ENCODE measurements at places on chromosomes 4 and X. TPM values are rescaled to one million over a fixed set of nuclear protein-coding genes. Genes with fewer than 3 reads are reported as not detected.

DNA sequence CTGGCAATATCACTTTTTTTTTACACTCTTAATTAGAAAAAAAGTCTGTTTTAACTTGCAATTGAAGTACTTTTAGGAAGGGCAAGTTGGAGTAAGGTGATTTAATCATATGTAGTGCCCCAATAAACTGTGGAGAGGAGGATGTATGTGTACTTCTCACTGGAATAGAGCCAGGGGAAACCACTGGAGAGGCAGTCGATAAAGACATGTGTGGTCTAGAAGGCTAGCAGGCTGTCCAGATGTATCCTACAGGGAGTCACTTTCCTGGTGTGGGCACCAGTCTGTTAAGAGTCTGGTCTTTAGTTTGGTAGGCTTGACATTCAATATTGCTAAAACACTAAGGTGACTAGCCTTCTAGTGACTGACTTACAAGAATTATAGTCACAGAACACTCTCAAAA, 9.6 kb upstream of the SGMS2 start:
- DNase-seq, result peak; percentile 15

DNA sequence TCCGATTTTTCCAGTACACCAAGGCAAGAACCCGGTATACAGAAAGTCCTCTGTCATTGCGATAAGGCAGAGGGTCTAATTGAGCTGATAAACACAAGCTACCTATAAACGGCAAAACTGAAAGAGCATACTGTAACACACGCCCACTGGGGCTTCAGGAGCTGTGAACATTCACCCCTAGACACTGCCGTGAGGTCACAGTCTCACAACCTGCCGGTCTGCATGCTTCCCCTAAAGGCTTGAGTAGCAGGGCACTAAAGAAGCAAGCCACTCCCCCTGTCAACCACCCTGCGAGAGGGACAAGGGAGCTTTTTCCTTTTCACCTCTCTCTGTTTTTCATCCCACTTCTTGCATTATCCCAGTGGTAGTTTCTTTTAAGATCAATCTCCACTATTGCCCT, 22.4 kb upstream of the F9 start:
- DNase-seq, result no peak

GRCh38 chrX:63350465-63350877, 661 bp downstream of the SPIN4 start:
- DNase-seq, result peak; percentile 23

SHROOM4 gene
- total RNA-seq, result 39.0 TPM

MAGEE2 gene
- total RNA-seq, result not detected

HPGDS gene
- total RNA-seq, result not detected

SEPTIN11 gene
- 179 TPM for total RNA-seq
